ENCODE measurements at places on chromosomes 12 and 14.

GRCh38 chr14:105165761-105166485 is 2.7 kb downstream of the JAG2 start:
- DNase-seq, result no peak

GRCh38 chr14:68401855-68402254 is 391.0 kb downstream of the ZFP36L1 start:
- no peak for DNase-seq

- no peak for DNase-seq
Measured at GRCh38 chr14:57526942-57527341, 33.3 kb upstream of the CCDC198 start.

DNA sequence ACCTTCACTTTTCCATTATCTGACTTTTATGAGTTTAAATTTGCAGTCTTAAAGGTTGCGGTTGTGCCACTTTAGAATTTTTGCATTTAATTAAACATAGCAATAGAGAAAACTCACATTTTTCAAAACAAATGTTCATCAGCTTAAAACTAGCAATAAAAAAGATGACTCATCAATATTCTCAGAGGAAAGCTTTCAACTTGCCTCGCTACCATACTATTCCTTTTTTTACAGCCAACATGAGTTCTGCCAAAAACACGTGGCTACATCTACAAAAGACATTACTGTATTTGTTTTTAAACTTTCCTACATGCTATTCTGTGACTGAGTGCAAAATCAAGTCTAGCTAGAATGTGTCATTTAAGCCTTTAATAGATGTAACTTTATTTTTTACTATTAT is 497.1 kb downstream of the RPS29 start:
- no peak for DNase-seq

DNA sequence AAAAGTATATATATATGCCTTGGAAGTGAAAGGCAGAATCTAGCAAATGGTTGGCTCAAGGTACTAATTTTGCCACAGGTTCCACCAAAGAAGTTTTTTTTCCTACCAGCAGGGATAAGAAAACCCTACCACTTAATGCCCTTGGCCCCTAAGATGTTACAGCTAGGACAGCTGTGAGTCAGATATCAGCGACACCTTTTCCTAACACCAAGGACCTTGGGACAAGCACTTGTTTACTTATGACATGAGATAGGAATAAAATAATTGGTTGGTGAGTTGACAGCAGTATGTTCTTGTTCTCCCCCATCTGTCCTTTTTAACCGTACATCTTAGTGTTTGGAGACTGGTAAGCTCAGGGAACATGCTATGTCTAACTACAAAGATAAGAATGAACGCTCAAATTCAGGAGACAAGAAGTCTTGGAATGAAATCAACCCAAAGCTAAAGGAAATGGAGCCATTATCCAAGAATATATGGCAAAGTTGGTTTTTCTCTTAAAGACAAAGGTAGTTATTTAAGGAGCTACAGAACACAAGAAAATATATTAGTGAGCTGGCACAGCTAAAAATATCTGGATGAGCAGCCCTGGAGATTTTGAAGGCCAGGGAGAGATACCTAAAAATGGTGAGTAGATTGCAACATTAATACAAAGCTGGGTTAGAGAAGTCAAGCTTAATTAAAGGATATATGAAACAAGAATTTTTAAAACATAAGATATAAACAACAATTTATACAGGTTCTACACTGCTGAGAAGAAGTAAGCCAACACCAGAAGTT is 126.8 kb downstream of the TMTC1 start:
- no peak for DNase-seq

Measured in NCI-H226 (cell line).